ENCODE measurements at places on chromosomes 2 and 18.

GRCh38 chr2:169184074-169184473, 114.7 kb downstream of the DHRS9 start:
- no peak for DNase-seq

- no peak for DNase-seq
Measured at GRCh38 chr18:12968619-12969018, 20.8 kb downstream of the SEH1L start.

DNA sequence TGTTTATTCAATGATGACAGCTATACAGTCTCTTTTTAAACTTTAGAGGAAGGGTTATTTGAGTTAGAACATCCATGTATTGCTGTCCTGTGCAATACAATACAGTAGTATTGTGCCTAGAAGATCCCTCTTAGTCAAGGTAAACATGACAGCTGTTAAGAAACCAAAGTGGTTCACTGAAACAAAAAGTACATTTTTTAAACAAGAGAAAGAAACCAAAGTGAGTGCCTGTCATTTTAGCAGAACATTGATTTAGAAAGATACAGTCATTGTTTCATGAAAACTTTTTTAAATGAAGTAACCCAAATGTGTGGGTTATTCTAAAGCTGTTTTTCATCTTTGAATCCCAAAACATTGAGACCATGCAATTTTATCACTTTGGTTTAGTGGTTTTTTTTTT, 15.5 kb downstream of the ITPRID2 start:
- no peak for DNase-seq

DNA sequence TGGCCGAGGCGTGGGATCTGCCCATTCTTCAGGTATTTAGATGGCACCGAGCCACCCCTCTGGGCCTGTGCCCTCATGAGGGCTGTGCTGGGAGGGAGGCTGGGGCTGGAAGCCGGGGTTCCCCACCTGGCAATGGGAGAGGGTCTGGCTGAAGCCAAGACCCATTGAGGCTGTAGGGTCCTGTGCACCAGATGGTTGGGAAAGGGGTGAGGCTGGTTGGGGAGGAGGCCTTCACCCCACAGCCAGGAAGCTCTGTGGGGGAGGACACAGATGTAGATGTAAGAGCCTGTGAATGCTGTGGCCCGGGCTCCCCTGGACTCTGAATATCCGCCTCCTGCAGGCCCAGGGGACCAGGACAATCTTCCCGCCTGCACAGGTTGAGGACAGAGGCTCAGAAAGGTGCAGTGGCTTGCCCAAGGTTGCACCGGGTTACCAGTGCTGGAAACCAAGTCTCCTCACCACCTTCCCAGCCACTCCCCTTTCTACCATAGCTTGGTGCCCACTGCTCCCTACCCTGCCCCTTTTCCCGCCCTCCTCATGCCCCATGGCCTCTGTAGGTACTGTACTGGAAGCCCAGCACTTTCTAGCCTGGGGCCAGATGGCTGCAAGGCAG, 49.7 kb downstream of the PDCL3 start:
- DNase-seq = no peak

DNA sequence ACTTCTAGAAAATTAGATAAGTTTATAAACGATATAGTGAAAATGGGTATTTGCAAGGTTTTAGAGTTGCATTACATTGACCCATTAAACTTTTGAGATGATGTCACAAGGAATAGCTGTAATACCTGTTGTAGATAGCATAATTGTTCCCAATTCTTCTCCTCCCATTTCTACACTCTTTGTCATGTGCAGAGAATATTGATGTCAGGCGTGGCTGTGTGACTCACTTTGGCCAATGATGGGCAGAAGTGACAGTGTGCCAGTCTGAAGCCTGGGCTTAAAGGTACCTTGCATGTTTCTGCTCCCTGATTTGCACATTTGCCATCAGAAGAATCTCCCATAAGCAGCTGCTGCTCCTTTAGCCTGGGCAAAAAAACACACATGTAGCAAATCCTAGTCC, 26.9 kb upstream of the CCBE1 start:
- DNase-seq = no peak

GRCh38 chr2:3462493-3463104, 56.7 kb downstream of the ADI1 start:
- DNase-seq = no peak

GRCh38 chr2:34162231-34162630, 563.1 kb upstream of the FAM98A start:
- no peak for DNase-seq

DNA sequence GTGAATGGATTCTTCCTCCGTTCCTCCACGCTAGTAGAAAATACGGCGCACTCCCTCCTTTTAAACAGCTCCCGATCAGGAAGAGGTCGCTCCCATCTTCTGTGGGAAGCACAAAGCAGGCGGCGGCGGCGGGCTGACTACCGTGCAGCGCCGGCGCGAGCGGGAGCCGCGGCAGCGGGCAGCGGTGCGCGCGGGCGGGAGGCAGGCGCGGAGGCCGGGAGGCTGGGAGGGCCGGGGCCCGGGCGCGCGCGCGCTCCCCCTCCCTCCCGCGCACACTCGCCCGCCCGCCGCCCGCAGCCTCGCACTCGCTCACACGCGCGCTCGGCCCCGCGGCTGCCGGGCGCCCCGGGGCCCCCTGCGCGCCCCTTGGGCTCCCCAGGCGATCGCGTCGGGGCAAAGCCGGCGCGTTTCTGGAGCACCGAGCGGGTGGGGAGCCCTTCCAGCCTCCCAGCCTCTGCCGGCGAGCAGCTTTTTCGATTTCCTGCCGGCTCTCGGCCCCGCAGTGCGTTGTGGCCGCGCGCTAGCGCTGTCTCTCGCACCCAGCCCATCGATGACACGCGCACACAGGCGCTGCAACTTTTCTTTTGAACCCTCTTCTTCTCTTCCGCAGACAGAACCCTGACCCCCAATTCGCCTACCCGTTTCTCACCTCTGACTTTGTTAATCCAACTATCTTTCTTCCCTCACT, at the start of gene SLC8A1:
Gene SLC8A1, minus strand, starts transcription at position 173 of the 688 bp plus-strand sequence.
- DNase-seq = peak; percentile 11

DNA sequence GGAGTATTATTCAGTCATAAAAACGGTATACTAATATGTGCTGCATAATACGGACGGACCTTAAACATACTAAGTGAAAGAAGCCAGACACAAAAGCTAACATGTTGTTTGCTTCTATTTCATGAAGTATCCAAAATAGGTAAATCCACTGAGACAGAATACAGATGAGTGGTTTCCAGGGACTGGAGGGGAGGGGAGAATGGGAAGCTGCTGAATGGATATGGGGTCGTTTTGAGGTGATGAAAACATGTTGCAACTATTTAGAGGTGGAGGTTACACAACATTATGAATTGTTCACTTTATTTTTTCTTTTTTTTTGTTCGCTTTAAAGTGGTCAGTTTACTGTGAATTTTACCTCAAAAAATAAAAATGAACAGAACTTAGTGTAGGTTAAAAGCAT, 52.9 kb downstream of the RAB10 start:
- DNase-seq = no peak

- no peak for DNase-seq
Measured at GRCh38 chr2:17805717-17806363, 10.4 kb upstream of the MSGN1 start.

DNA sequence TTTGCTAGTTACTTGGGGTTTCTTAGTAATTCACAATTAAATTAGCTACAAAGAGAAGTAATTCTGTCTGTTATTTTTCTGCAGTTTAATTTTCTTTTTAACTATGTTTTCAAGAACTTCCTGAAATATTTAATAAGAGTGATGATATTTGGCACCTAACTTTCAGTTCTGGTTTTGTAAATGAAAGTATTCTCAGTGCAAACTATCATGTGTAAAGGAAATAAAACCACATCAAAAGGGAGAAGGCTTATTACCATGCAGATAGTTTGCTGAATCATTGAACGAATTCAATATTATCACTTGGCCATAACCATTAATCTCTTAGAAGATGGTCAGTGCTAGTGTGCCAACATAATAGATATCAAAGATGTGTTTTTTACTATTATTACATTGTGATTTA, 29.2 kb downstream of the DYTN start:
- DNase-seq = peak; percentile 62

DNA sequence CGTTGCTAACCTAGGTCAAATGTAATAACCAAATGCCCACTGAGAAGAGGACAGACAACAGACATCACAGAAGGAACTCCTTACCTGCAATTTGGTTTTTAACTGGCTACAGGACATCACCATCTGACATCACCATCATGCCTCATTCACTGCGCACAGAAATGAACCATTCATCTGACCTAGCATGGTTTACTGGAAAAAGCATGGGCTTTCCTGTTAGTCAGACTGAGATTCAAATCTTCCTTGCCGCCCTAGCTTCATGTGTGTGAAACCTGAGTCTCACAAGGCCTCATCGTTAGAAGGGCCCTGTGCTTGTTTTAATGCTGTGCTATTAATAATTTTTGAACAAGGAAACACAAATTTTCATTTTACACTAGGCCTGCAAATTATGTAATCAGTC, 1.1 kb upstream of the HIBCH start:
- no peak for DNase-seq

DNA sequence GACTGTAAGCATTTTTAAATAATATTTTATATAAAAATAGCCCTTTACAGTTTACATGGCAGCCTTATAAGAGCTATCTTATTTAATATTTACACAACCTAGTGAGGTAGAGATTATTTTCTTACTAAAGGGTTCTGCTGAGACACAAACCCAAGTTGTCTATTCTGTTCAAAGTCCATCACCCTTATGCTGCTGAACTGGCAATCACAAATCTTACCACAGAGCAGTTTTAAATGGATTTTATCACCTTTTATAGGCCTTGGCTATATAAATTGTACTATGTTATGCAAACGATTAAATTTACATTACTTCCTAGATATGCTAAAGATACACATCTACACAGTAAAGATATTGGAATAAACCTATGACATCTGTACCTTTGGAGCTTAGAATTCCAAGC, 40.7 kb downstream of the RBM45 start:
- no peak for DNase-seq

GRCh38 chr2:23767876-23768621, 158.9 kb downstream of the ATAD2B start:
- DNase-seq = peak; percentile 24

DNA sequence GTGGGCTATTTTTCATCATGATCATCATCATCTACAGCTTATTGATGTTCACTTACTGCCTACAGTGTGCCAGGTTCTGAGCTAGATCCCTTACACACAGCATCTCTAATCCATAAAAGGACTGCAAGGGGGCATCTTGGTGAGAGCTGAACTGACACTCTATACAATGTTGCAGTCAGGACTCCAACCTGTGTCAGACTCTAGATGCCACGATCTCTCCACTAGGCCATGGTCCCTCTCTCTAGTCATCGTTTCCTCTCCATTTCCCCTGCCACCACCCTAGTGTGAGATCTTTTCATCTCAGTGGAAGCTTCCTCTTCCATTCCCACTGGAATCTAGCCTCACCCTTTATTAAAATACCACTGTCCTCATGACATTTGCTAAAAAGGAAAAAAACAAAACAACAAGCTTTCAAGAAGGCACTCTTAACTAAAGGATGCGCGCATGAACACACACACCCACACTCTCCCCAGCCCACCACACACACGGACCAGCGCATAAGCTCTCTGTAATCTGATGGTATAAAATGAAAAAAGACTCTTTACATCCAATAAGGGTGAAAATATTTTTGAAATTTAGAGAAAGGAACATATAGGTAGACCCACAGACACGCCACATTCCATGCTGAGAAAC, 93.4 kb upstream of the THOC1 start:
- no peak for DNase-seq

DNA sequence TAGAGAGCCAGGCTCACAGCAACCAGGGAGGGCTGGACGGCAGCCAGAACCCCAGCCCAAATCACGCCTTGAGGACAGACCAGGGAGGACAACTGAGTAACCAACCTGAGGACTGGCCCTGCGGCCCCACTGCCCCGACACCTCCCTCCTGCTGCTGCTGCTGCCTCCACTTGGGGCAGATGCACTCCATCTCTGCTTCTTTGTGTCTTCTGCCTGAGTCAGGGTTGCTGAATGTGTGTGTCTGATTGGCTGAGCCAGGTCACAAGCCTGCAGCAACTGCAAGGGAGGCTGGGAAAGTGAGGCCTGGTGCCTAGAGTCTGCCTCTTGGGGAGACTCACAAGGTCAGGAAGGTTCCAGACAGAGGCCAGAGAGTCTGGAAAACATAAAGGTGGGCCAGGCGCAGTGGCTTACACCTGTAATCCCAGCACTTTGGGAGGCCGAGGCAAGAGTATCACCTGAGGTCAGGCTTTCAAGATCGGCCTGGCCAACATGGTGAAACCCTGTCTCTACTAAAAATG, 83.4 kb downstream of the ZFP36L2 start:
- DNase-seq = peak; percentile 53

GRCh38 chr2:57429831-57430230, 616.8 kb upstream of the VRK2 start:
- no peak for DNase-seq

- no peak for DNase-seq
Measured at GRCh38 chr18:40939656-40940515, 1015.1 kb upstream of the PIK3C3 start.

GRCh38 chr2:73080321-73081131, 9.0 kb upstream of the SFXN5 start:
- no peak for DNase-seq

GRCh38 chr2:144152817-144153271, 367.1 kb downstream of the ZEB2 start:
- peak; percentile 66 for DNase-seq

- no peak for DNase-seq
Measured at GRCh38 chr18:47978141-47978540, 47.7 kb upstream of the SMAD2 start.
